Effector memory CD4-positive, alpha-beta T cell (primary cell): ENCODE measurements at places on chromosomes 7 and 10.

GRCh38 chr10:42543840-42544372 is 94.5 kb downstream of the ZNF33B start:
- DNase-seq = no peak

DNA sequence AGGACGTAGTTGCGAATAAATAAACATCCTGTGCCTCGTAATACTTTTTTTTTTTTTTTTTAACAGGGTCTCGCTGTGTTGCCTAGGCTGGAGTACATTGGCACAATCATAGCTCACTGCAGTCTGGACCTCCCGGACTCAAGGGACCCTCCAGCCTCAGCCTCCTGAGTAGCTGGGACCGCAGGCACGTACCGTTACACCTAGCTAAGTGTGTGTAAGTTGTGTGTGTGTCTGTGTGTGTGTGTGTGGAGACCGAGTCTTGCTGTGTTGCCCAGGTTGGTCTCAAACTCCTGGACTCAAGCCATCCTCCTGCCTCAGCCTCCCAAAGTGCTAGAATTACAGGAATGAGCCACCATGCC is 573 bp upstream of the PON2 start:
- DNase-seq = no peak

- no peak for DNase-seq
Measured at GRCh38 chr7:25781704-25782103, 370.3 kb upstream of the NFE2L3 start.

DNA sequence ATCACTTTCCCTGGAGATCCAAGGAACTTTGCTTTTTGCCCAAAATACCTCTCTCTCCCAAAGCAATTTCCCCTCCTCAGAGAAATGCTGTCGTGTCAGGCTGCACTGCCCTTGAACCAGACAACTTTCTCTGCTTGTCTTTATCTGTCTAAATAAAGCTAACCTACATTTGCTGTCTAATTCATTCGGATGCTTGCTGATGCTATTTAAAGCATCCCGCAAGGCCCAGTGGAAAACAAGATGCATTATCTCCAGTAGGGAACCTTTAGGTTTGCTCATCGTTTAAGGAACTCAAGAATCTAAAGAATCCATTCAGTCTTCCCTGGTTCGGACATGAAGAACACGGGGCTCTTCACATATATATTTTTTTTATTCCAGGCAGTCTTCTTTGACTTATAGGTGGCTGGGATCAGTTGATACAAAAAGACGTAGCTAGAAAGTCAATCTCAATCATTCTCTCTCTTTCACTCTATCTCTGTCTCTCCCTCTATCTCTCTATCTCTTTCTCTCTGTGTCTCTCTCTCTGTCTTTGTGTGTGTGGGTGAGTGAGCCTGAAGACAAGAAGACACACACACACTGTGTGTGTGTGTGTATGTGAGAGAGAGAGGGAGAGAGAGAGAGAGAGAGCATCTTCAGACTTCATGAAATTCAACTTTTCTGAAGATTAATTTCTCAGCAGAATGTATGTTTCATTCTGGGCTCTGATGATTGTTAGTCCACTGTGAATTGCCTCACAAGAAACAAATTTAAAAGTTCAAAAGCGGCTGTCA is 92.8 kb upstream of the MKLN1 start:
- DNase-seq = no peak

DNA sequence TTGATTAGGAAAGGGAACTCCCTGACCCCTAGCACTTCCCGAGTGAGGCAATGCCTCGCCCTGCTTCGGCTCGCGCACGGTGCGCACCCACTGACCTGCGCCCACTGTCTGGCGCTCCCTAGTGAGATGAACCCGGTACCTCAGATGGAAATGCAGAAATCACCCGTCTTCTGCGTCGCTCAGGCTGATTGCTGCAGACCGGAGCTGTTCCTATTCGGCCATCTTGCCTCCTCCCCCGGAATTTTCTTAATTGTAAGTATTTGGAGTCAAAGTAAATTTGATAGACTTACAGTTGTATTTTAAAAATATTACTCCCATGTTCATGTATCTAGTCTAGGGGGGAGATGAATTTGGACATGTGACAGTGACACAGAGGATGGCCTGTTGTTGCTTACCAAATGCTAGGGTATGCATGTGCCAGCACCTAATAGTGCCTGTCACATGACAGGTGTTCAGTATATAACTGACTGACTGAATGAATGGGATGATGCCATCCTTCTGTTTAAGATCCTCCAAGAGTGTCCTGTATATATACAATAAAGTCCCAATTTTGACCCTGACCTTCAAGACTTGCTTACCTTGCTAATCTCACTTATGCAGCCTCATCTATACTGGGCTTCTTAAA is 42.0 kb upstream of the ICA1 start:
- no peak for DNase-seq
